CD4-positive, alpha-beta T cell treated with Interleukin-12 subunit alpha and Interleukin-12 subunit beta, for 1 hour (primary cell): ENCODE measurements at places on chromosomes 6 and 20.
A peak's percentile ranks its signal among the peaks of the same experiment; 100 is the strongest.

- DNase-seq = no peak
These were observed 801 bp downstream of the SRC start for GRCh38 chr20:37346535-37347346.

- no peak for DNase-seq
These were observed 15.0 kb downstream of the GRM4 start for GRCh38 chr6:34130862-34131261.

- no peak for DNase-seq
These were observed 1196.7 kb upstream of the CITED2 start for GRCh38 chr6:140571145-140571544.

GRCh38 chr6:36524871-36525270, 22.4 kb downstream of the STK38 start:
- no peak for DNase-seq

GRCh38 chr6:145891126-145891525, 73.0 kb downstream of the SHPRH start:
- no peak for DNase-seq

DNA sequence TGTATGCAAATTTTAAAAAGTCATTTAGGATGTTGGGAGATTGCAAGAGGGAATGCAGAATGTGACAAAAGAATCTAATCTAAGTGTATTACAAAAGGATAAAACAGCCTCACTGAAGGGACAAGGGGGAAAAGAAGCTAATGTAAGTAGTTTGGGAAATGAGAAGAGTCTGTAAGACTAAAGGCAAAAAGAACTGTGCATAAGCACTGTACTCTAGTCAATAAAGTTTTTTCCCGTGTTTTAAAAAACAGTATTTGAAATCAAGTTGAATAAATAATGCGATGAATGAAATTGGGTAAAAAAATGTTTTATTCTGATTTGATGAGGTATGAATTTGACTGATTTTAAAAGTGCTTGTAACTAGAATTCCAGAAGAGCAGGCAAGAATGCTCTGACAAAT, 149.8 kb downstream of the VEGFA start:
- no peak for DNase-seq

DNA sequence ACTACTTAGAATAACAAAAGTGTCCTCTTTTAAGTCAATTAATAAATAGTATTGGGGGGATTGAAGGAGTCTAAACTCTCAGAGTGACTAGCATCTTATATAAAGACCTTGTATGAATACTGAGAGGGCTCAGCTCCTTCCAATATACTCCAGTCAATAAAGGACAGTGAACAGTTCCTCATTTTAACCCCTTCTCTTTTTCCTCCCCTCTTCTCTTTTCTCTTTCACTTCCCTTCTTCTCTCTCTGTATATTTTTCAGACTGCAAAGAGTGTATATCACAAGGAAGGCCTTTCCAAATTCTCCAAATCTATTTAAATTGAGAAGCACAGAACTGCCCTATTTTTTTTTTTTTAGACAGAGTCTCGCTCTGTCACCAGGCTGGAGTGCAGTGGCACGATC, 99.5 kb downstream of the CD164 start:
- no peak for DNase-seq

GRCh38 chr6:41568585-41569384, 22.6 kb downstream of the FOXP4 start:
- DNase-seq = no peak

GRCh38 chr6:170012037-170012330, 260.6 kb downstream of the ERMARD start:
- DNase-seq = no peak

- DNase-seq = no peak
These were observed 12.6 kb upstream of the SLPI start for GRCh38 chr20:45266977-45267376.

DNA sequence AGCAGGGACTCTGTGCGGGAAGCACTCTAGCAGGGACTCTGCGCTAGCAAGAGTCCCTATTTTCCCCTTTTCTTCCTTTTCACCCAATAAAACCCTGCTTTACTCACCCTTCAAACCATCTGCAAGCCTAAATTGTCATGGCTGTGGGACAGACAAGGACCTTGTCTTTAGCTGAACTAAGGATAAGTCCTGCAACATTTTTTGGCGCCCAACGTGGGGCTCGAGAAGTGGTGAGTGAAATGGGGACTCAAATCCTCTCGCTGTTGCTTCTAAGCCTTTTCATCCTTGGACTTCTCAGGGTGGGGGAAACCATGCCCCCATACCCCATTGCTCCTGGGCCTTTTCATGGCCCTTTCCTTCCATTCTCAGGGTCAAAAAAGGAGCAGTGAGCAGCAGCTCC, 46.4 kb downstream of the IMPG1 start:
- DNase-seq = no peak

DNA sequence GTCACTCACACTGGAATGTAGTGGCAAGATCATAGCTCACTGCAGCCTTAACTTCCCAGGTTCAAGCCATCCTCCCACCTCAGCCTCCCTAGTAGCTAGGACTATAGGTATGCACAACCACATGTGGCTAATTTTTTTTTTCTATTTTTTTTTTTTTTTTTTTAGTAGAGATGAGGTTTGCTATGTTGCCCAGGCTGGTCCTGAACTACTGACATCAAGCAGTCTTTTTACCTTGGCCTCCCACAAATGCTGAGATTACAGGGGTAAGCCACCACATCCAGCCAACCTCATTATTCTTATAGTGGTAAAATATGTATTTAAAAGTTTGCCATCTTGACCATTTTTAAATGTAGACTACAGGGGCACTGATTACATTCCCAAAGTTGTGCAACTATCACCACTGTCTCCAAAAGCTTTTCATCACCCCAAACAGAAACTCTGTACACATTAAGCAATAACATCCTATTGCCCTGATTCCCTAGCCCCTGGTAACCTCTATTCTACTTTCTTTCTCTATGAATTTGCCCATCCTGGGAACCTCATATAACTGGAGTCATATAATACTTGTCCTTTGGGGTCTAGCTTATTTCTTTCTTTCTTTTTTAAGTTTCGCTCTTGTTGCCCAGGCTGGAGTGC, 268.0 kb upstream of the JARID2 start:
- DNase-seq = no peak

GRCh38 chr20:52847731-52848359, 124.3 kb upstream of the TSHZ2 start:
- DNase-seq = no peak

DNA sequence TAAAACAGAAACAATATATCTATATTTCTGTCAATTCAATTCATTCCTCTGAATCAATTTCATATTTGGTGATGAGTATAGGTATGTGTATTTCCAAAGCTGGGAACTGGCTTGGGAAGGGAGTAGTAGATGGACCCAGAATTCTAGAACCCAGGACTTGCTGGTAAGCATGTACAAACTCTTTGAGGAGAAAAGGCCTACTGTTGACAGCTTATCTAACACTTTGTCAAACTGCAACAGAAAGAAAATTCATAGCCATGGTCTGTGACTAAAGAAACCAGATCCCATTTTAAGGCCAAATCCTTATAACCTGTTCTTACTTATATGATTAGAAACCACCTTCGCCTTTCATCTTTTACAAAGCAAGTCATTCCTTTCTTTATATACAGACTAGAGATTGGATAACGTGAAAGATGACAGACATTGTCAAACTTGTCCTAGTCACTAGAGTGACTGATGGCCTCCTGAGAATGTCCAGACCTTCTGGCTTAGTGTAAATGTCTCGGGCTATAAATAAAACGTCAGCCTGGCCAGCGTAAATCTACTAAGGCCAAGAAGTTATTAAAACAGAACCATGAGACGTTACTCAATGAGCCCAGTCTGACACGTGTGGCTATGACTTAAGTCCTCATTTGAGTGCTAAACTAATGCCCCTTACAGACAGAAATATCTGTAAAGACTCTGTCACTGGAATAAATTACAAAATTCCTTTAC, 152.3 kb downstream of the ALDH8A1 start:
- no peak for DNase-seq

GRCh38 chr6:147561726-147562125, 53.2 kb downstream of the SAMD5 start:
- no peak for DNase-seq

GRCh38 chr6:133610227-133610840, 278.6 kb upstream of the TCF21 start:
- DNase-seq = no peak

- peak; percentile 50 for DNase-seq
These were observed 125.0 kb downstream of the NFATC2 start for GRCh38 chr20:51417250-51418136.

GRCh38 chr6:13454286-13455221, 32.8 kb downstream of the GFOD1 start:
- DNase-seq = peak; percentile 69

DNA sequence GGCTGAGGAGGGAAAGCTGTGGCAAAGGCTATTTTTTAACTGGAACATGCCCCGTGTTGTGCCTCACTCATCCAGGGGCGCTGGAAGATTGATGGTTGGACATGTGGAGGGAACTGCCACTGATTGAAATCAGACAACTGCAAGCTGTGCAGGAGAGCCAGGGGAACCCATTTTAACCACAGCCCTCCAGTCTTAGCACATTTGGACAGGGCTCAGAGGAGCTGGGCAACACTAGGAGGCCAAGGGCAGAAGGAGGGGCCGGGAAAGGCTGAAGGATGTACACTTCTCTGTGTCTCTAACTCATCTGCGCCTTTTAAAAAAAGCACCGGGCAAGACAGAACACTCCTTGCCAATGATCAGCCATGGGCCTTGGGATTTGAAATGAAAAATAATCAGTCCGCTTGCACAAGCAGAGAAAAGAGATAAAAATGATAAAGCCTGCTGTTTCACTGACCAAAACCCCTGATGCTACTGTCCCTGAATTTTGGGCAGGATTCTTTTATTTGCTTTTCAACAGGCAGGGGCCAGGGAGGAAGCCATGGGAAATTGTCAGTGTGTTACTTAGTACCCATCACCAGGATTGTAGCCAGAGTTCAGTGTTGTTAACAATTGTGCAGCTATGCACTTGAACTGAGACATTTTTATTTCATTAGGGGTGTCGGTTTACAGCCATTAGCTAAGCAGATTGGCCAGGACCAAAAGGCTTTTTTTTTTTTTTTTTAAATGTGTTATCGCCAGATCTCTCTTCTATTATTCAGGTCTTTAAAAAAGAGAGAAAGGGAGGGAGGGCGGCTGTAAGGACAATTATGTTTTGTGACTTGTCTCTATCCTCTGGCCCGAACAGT, 109.3 kb upstream of the EYA4 start:
- DNase-seq = no peak

- DNase-seq = no peak
These were observed 5.1 kb downstream of the C6orf132 start for GRCh38 chr6:42137194-42137753.

DNA sequence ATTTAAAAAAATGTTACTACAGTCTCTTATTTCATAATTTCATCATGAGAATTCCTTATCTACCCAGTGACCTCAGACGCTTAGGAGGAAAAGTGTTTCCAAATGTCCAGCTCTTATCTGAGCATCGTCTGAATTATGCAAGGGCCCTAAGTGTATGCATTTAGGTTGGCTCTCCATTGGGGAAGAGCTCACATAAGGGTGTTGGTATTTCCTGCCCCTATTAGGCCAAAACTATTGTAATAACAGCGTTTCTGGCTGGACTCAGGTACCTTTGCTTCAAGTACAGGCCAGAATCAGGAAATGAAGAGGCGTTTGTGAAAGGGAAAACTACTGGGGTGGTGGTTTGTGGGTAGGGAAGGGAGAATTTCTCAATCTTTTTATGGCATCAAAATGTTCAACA, 40.4 kb upstream of the SGK1 start:
- no peak for DNase-seq

GRCh38 chr20:41234546-41234945, 83.0 kb downstream of the ZHX3 start:
- no peak for DNase-seq

- DNase-seq = peak; percentile 18
These were observed 94.9 kb downstream of the RFX6 start for GRCh38 chr6:116971959-116972358.

DNA sequence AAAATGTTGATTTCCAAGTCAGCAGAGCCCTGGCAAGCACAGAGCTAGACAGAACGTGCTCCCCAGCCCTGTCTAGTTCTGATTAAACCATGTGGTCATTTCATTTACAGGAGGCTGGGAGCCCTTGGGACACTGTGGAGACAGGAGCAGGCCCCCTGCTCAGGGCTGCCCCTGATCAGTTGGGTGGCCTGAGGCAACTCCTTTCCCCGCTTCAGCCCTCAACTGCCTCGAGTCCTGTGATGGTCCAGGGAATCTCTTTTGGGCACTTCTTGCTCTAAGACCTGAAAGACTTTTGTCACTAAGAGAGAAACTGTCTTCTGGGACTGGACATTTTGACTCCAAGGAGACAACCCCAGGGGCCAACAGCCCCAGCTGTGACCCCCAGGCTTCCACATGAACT, 13.5 kb downstream of the DYNLRB1 start:
- no peak for DNase-seq

- no peak for DNase-seq
These were observed 57.1 kb downstream of the PSMG4 start for GRCh38 chr6:3315841-3316240.

DNA sequence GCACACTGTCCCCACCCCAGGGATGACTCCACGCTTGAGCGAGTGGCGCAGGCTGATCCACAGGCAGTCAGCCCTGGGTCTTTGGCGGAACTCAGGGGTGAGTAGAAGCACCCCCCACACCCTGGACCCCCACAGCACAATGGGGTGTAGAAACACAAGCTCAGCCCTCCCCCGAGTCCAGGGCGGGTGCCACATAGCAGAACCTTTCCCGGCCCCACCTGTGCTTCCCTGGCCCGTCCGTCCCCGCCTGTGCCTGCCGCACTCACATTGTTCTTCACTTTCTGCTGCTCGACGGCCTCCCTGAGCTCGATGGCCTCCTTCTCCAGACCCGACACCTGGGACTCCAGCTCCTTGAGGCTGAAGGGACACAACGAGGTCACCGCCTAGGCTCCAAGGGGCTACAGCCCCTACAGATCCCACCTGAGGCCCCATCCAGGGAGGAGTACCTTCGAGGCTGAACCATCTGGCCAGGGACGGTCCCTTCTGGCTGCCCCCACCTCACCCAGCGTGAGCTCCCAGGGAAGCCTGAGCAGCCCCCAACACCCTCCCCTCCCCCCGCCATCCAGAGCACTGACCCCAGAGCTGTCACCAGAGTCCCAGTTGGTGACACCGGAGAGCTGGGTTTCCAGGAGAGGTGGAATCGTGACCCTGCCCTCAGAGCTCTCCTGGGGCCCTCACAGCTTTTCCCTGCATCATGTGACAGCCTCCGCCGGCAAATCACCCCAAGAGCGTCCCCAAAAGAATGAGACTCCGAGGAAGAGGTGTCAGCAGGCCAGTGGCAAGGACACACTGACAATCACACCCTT, 55.6 kb downstream of the DSTN start:
- no peak for DNase-seq

GRCh38 chr20:50717974-50718761, 13.2 kb upstream of the PARD6B start:
- DNase-seq = no peak
